Ascending aorta (tissue), 2 donors: ENCODE measurements at places on chromosomes 7 and 10. TPM values are rescaled to one million over a fixed set of nuclear protein-coding genes. Genes with fewer than 3 reads are reported as not detected.

RTKN2 gene
- total RNA-seq, result not detected

PTF1A gene
- not detected for total RNA-seq

CYP3A4 gene
- not detected for total RNA-seq

IKZF1 gene
- total RNA-seq, result 3.6 TPM

CALML5 gene
- not detected for total RNA-seq

EPHB4 gene
- total RNA-seq, result 144 TPM

MMD2 gene
- total RNA-seq, result not detected

DGKI gene
- total RNA-seq, result 13.4 TPM

TRUB1 gene
- total RNA-seq, result 5.4 TPM

OR6B1 gene
- not detected for total RNA-seq

FAM241B gene
- not detected for total RNA-seq

ANAPC16 gene
- total RNA-seq, result 22.8 TPM

RASA4B gene
- total RNA-seq, result 143 TPM

ETV1 gene
- total RNA-seq, result 5.3 TPM

TDRD1 gene
- 0.53 TPM for total RNA-seq

NRCAM gene
- 0.53 TPM for total RNA-seq

NFE2L3 gene
- 10.0 TPM for total RNA-seq

ATP6V1F gene
- total RNA-seq, result 142 TPM

FKBP6 gene
- not detected for total RNA-seq

AKAP9 gene
- 14.4 TPM for total RNA-seq

SKIDA1 gene
- not detected for total RNA-seq

TMEM236 gene
- total RNA-seq, result not detected

ACTL6B gene
- total RNA-seq, result not detected

NUTM2A gene
- total RNA-seq, result 0.11 TPM

PLEKHS1 gene
- total RNA-seq, result not detected

KNDC1 gene
- total RNA-seq, result 0.21 TPM

PDIA4 gene
- total RNA-seq, result 129 TPM

IDE gene
- 22.7 TPM for total RNA-seq

NEUROD6 gene
- not detected for total RNA-seq

IDI2 gene
- not detected for total RNA-seq

HABP2 gene
- not detected for total RNA-seq

SPDYE11 gene
- total RNA-seq, result not detected

NME8 gene
- total RNA-seq, result 0.96 TPM

GBX1 gene
- total RNA-seq, result not detected

CUEDC2 gene
- 45.1 TPM for total RNA-seq

SFXN3 gene
- 72.4 TPM for total RNA-seq

ANXA8L1 gene
- total RNA-seq, result not detected

PPP1R3C gene
- total RNA-seq, result 2.0 TPM

CDHR3 gene
- 5.7 TPM for total RNA-seq

ZPBP gene
- not detected for total RNA-seq

NPSR1 gene
- not detected for total RNA-seq

MOGAT3 gene
- not detected for total RNA-seq

SPDYE16 gene
- total RNA-seq, result not detected

EBLN1 gene
- total RNA-seq, result not detected

DPP6 gene
- not detected for total RNA-seq

HPSE2 gene
- total RNA-seq, result not detected

PAPOLB gene
- total RNA-seq, result not detected

EMX2 gene
- not detected for total RNA-seq

SH2B2 gene
- total RNA-seq, result 4.2 TPM

PTPN20 gene
- total RNA-seq, result not detected

AZGP1 gene
- not detected for total RNA-seq

LMOD2 gene
- total RNA-seq, result not detected
